ENCODE measurements at places on chromosomes 5 and 9.

DNA sequence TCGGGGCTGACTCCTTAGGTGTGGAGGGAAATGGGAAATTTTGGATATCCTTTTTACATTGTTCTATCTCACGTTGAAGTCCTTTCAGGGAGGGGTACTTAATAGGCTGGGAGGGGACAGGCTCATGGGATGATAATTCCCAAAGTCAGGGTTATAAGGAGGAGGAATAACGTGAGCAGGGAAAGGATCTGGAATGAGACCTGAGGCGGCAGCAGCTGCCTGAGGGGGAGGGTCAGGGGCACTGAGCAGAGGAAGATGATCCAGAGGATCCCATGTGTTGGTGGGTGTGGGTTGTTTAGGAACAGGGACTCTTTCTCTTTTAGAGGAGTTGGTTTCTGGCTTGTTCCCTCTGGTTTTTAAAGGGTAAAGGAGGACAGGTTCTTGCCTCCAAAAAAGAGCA is 18.7 kb downstream of the IFT74 start:
- DNase-seq: no peak

- DNase-seq: no peak
Measured at GRCh38 chr5:178306430-178307225, 74.0 kb upstream of the PHYKPL start.

GRCh38 chr5:177103523-177104253 is 17.0 kb downstream of the FGFR4 start:
- DNase-seq: no peak

GRCh38 chr9:110208031-110208430 is at the start of gene C9orf152:
Gene C9orf152 (minus strand): TSS chr9:110208159. CDS start chr9:110207579, 580 bp downstream.
- no peak for DNase-seq

DNA sequence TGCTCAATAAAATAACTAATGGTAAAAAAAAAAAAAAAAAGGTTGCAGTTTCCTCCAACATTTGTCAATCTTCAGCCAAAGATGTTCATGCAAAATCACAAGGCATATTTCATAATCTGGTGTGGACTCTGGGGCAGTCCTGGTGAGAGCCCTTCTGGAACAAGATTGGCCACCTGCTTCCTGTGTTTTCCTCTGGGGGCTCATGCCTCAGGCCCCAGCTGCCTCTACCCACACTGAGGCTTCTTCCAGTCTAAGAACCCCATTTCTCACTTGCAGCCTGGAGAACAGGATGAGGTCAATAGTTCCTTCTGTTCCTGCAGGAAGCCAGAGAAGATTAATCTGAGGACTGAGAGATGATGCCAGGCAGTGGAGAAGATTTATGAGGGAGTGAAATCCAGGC is 492.6 kb upstream of the BRINP1 start:
- no peak for DNase-seq

- DNase-seq: no peak
Measured at GRCh38 chr5:65413822-65414221, 67.9 kb downstream of the ADAMTS6 start.

- no peak for DNase-seq
Measured at GRCh38 chr5:149697001-149697400, 33.1 kb upstream of the PPARGC1B start.

GRCh38 chr5:126619781-126620180 is 19.0 kb downstream of the PHAX start:
- no peak for DNase-seq

- DNase-seq: no peak
Measured at GRCh38 chr5:119862619-119863018, 233.3 kb downstream of the FAM170A start.

GRCh38 chr5:138597661-138598400 is 22.6 kb upstream of the HSPA9 start:
- no peak for DNase-seq

- no peak for DNase-seq
Measured at GRCh38 chr5:6632324-6632887, 438 bp downstream of the NSUN2 start.

GRCh38 chr9:71780953-71781352 is 12.6 kb upstream of the CEMIP2 start:
- no peak for DNase-seq

- no peak for DNase-seq
Measured at GRCh38 chr5:18740301-18740700, 1106.0 kb downstream of the TAF11L14 start.

GRCh38 chr5:68271124-68271523 is 55.6 kb downstream of the PIK3R1 start:
- DNase-seq: no peak

- DNase-seq: no peak
Measured at GRCh38 chr5:80696450-80696849, 41.7 kb upstream of the DHFR start.

DNA sequence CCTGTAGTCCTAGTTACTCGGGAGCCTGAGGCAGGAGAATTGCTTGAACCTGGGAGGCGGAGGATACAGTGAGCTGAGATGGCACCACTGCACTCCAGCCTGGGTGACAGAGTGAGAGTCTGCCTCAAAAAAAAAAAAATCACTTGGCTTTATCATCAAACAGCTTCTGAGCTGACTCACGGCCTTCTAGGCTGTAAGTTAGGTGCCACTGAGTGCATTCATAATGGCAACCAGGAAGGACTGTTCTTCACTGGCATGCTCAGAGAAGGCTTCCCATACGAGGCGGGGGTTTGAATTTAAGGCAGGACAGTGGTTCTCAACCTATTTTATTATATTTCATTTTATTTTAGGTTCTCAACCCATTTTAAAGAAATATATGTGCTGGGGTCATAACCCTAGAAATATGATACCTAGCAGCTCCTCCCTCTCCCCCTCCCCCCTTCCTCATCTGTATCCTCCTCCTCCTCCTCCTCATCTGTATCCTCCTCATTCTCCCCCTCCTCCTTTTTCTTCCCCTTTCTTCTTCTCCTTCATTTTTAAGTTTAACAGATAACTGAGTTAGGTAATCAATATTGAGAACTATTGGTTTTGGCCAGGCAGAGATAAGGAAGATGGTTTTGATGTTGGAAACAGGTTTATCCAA is 19.0 kb upstream of the LHFPL2 start:
- no peak for DNase-seq

GRCh38 chr5:10478436-10478835 is 36.8 kb downstream of the ROPN1L start:
- no peak for DNase-seq

- no peak for DNase-seq
Measured at GRCh38 chr5:59256331-59256730, 637.2 kb downstream of the PDE4D start.

- DNase-seq: no peak
Measured at GRCh38 chr9:108803428-108804065, 52.2 kb downstream of the ACTL7B start.

DNA sequence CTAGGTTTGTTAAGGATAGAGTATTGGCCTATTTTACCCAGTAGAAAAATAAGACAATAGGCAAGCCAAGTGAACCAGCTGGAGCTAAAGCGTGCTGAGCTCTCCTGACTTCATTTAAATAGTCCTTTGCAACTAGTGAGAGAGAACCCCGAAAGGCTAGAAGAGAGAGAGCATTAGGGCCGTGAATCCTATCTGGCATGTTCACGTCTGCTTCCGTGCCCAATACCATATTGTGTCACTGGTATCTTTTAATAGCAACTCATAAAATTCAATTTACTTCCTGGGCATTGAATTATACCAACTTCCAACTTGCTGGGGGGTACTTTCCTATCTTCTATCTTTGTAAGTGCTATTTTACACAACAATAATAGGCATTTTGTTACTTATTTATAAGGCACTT is 13.8 kb downstream of the DNAJC18 start:
- no peak for DNase-seq

DNA sequence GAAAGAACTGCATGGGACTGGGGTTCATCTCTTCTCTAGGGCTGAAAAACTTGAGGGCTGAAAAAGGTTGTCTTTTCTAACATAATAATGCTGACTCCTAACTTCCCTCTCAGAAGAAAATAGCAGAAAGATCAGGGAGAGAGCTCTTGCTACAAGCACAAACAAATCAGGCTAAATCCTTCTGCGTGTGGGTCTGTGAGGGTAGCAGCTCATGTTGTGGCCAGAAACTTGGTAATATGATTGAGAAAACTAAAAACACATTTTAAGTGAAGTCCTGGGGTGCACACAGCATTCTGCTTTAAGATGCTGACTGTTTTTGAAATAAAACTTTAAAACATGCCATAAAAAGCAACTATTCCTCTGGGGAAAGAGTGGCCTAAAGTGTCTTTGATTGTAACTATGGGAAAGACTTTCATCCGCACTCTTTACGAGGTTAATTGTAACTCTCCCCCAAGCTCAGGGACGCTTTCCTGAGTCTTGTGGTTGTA is 56.7 kb downstream of the SAXO1 start:
- no peak for DNase-seq

GRCh38 chr5:32791536-32792243 is 80.6 kb downstream of the NPR3 start:
- DNase-seq: no peak

DNA sequence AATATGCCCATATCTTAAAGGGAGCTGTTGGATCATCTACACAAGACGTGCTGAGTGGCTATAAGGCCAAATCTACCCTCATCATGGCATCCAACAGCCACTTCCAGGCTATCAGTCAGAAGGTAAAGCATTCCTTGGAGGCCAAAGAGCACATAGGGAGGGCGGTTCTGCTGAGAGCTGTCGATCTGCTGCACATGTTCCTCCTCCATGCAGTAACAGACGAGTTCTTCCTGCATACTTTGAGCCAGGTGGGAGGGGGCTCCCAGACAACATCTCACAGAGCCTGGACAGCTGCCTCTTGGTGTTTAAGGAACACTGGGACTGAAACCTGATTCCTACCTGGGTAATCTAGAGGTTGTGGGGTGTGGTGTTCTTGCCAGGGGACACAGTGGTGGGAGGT is 93.3 kb upstream of the RAI14 start:
- no peak for DNase-seq

- no peak for DNase-seq
Measured at GRCh38 chr5:78573318-78573717, 75.3 kb downstream of the LHFPL2 start.

DNA sequence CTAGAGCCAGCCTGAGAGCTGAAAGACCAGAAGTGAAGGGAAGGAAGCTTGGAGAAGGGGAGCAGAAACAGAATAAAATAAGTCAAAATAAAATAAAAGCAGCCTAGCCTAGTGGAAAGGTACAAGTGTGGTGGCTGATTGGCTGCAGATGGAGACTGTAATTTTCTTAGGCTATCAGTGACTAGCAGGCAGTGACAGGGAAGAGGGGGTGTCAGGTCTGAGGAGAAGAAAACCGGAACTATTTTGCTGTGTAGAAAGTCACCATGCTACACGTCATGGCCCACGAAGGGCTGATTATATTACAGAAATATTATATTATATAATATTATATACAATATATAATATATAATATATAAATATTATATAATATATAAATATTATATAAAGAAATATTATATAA is 98.1 kb upstream of the TAF11L2 start:
- DNase-seq: no peak

GRCh38 chr5:128062172-128062746 is 21.3 kb upstream of the SLC12A2 start:
- DNase-seq: no peak

DNA sequence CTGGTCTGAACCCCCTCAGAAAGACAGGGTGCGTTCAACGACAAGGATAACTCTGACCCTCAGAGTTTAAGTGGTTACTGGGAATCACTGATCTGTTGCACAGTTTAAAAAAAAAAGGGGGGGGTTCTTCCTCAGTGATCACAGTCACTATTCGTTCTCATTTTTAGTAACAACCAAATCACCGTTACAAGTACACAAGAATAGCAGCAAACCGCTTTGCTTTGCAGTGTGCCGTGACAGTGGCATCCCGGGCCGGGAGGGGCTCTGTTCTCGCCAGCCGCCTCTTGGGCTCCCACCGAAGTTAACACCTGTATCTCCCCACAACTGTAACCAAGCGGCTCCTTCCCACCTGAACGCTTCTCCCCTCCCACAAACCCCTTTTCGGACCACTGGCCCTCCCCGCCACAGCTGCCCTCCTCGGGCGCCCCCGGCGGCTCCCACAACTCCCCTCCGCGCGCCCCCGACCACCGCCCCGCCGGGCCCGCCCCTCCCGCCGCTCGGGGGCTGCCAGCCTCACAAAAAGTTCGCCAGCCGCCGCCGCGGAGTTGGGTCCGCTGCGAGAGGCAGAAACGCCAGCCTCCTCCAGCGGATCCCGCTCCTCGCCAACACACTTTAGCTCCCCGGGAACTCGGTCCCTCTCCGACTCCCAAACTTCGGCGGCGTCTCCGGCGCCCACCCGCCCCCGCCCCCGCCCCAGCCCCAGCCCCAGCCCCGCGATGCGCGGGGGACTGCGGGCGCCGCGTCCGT is 1.2 kb downstream of the SSBP2 start:
- peak; percentile 26 for DNase-seq

GRCh38 chr5:74332682-74333081 is 307.8 kb downstream of the ENC1 start:
- DNase-seq: no peak

DNA sequence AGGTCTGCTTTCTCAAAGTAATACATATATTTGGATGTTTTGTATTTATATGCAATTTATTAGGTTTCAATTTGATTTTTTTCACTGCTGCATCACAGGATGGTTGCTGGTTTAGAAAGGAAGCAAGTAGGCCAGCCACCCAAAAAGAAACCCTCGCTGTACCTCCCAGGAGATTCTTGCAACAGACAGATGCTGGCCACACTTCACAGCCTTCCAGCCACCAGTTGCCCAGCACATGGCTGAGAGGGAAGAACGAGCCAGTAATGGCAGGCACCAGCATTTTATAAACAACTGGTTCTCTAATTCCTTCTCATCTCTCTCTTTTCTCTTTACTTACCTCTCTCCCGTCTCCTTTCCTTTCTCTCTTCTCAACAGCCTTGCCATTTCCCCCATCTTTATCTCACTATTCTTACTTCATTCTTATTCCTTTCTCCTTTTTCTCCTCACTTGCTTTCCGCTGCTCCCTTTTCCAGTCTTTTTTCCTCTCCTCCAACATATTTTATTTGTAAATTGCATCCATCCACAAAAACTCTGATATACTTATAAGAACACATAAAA is 38.9 kb downstream of the EFNA5 start:
- DNase-seq: no peak

GRCh38 chr9:95807326-95807947 is 68.1 kb upstream of the ERCC6L2 start:
- no peak for DNase-seq

DNA sequence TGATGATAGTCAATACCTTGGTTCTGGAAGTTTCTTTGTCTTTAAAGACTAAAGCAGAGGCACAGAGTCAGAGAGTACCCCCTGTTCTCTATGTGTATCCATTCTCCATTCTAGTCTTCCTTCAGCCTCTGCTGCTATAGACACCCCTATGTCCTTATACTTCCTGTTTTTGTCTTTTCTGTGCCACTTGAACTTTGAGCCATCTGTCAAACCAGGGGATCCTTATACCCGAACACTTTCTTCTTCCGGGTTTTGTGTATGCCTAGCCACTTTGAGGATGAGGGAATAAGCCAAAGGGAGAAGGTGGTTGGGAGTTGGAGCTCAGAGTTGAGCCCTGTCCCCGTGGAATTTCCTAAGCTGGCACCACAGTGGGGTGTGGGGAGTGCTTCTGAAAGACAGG is 61.1 kb upstream of the IL6ST start:
- DNase-seq: no peak

GRCh38 chr9:112332674-112332976 is 794 bp downstream of the PTBP3 start:
- DNase-seq: no peak

GRCh38 chr5:111453747-111454146 is 58.6 kb downstream of the STARD4 start:
- no peak for DNase-seq

GRCh38 chr5:135136546-135136945 is 102.5 kb upstream of the PITX1 start:
- DNase-seq: no peak
